ENCODE measurements at places on chromosomes 7 and 10. TPM values are rescaled to one million over a fixed set of nuclear protein-coding genes. Genes with fewer than 3 reads are reported as not detected.

ATOH7 gene
- total RNA-seq = not detected

NEURL1 gene
- not detected for total RNA-seq

- DNase-seq = no peak
Measured at GRCh38 chr7:139560678-139561077, 37.2 kb downstream of the CLEC2L start.

GRCh38 chr10:120990831-120991230, 139.7 kb downstream of the WDR11 start:
- DNase-seq = no peak

- DNase-seq = peak; percentile 69
Measured at GRCh38 chr7:135774284-135774683, 25.7 kb upstream of the FAM180A start.

Data from Daoy (cell line).